ENCODE measurements at places on chromosomes 1 and 21.

GRCh38 chr1:208977012-208977411, 606.5 kb upstream of the CAMK1G start:
- DNase-seq = no peak

DNA sequence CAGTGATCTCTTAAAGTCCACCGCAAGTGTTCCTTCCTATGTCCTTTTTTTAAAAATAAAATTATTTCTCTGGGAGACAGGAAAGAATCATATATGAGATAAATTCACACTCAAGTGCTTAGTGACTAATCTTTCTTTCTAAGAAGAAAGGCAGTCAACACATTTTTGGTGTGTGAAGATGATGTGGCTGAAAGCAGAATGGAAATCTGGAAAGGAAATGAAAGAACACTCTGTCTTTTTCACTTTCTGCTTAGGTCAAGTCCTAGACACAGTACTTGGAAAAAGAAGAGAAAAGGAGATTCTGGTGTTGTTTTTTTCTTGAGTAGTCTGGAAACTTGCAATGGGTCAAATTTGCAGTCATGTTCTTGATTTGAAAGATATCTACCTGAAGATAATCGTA, 45.5 kb upstream of the PRRX1 start:
- no peak for DNase-seq

GRCh38 chr1:82161700-82162141, 361.0 kb downstream of the ADGRL2 start:
- no peak for DNase-seq

- DNase-seq = no peak
Observed at GRCh38 chr1:30727824-30728223, 4.4 kb upstream of the MATN1 start.

- DNase-seq = no peak
Observed at GRCh38 chr1:56527548-56528302, 51.6 kb downstream of the PLPP3 start.

- DNase-seq = peak; percentile 90
Observed at GRCh38 chr1:24930260-24931145, at the start of gene RUNX3. RUNX3 (minus strand) TSS chr1:24930276; CDS start chr1:24929868, 408 bp downstream.

- no peak for DNase-seq
Observed at GRCh38 chr1:156746406-156746727, 5.1 kb downstream of the HDGF start.

- no peak for DNase-seq
Observed at GRCh38 chr21:14864211-14865021, 200.4 kb downstream of the NRIP1 start.

GRCh38 chr21:45699251-45699942, 55.9 kb downstream of the PCBP3 start:
- DNase-seq = no peak

DNA sequence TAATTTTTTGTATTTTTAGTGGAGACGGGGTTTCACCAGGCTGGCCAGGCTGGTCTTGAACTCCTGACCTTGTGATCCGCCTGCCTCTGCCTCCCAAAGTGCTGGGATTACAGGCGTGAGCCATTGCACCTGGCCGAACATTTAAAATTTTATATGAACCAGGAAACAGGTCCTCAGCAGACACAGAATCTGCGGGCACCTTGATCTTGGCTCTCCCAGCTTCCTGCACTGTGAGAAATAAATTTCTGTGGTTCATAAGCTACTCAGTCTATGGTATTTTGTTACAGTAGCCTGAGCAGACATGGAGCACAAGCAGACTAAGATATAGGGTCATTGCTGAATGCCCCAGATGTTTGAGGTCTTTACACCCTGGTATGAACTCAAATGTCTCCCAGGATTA, 23.6 kb upstream of the CTH start:
- no peak for DNase-seq

GRCh38 chr1:199644912-199645311, 382.6 kb upstream of the NR5A2 start:
- no peak for DNase-seq

GRCh38 chr1:117188816-117189437, 21.8 kb downstream of the VTCN1 start:
- DNase-seq = no peak

- DNase-seq = no peak
Observed at GRCh38 chr1:193443886-193444285, 257.5 kb upstream of the B3GALT2 start.

GRCh38 chr1:218887141-218887925, 286.3 kb upstream of the LYPLAL1 start:
- no peak for DNase-seq

DNA sequence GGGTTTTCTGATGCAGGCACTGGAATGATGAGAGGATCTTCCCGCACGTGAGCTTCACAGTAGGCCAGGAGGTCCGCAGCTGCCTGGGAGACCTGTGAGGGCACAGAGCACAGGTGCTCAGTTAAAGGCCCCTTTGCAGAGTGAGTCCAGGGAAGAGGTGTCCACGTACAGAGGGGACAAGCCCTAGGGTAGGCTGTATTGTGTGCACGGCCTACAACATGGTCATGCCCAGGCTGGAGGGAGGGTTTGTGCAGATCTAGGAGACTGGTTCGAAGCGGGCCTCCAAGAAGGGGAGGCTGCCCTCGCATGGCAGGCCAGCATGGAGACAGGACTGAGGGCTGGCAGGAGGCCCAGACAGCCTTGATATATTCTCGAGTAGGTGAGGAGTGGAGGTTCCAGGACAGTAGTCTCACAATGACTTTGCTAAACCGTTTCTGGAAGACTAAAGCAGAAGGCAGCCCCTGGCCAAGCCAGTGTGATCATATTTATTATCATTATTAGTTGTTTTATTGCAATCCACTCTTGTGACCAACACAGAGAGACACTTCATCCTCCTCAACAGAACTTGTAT, 48.0 kb upstream of the B3GALNT2 start:
- no peak for DNase-seq

- no peak for DNase-seq
Observed at GRCh38 chr1:230061801-230062200, 5.2 kb upstream of the GALNT2 start.

DNA sequence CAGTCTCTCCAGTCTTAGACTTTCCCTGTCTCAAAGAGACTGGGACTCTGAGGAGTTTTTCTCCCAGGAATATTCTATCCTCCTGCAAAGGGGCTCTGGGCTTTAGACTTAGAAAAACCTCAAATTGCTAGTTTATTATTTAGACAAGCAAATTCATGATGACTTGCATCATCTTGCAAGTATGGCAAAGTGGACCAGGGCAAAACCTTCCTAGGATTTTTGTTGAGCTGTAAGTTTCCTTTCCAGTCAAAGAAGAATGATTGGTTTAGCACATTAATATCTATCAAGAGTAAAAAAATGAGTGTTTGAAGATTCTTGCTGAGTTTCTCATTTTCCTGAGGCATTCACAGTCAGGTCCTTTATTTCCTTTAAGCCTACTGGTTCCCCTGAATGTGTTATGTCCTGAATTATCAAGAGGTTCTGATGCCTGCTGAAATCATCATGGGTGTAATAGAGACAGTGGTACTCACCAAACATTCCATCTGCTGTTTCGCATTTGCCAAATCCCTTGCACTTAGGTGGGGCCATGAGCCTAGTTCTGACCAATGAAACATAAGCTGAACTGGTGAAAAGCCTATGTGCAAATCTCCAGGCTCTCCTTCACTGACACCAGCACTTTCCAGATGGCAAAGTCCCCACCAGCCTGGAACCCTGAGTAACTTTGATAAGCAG, 25.2 kb upstream of the SPAG17 start:
- DNase-seq = no peak

GRCh38 chr21:31184459-31184858, 146.2 kb upstream of the KRTAP19-8 start:
- DNase-seq = peak; percentile 51

DNA sequence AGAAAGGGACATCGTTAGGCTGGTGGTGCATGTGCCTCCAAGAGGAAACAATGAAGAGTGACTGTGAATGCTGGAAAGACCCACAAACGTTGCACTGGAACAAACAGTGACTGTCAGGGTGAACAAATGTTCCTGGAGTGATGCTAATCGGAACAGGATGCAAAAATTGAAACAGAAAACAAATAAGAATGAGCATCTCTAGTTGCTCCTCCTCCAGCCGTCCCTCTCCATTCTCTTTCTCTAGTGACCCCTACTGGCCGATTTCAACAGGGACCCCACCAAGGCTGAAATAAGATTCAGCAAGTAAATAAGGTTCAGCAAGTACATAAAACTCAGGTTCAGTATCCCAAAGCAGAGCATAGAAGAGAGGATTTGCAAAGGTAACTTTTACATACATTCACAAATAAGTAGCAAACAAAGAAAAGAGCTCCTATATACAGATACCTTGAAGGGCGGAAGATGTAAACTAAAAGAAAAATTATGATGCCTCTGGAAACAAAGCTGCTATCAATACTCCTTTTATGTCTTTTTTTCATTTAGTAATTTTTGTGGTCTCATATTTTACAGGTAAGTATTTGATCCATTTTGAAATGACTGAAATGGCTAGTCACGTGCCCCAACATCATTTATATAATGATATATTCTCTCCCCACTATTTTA, 836.1 kb upstream of the ADAMTS5 start:
- DNase-seq = no peak

DNA sequence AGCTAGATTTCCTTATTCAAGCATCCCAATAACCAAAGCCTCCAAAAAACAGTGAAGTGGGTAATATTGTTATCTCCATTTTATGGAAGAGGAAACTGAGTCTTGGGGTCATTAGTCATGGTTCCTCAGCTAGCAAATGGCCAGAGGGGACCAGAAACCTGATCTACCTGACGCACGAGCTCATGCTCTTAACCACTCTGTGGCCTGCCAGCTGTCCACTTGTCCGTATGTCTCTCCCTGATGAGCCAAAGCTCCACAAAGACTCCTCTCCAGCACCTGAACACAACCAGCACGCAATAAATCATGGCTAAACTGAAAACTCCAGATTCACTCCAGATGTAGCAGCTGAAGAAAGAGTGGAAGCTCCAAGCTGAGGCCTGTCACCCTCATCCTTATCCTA, 5.8 kb downstream of the CAPN8 start:
- DNase-seq = no peak

DNA sequence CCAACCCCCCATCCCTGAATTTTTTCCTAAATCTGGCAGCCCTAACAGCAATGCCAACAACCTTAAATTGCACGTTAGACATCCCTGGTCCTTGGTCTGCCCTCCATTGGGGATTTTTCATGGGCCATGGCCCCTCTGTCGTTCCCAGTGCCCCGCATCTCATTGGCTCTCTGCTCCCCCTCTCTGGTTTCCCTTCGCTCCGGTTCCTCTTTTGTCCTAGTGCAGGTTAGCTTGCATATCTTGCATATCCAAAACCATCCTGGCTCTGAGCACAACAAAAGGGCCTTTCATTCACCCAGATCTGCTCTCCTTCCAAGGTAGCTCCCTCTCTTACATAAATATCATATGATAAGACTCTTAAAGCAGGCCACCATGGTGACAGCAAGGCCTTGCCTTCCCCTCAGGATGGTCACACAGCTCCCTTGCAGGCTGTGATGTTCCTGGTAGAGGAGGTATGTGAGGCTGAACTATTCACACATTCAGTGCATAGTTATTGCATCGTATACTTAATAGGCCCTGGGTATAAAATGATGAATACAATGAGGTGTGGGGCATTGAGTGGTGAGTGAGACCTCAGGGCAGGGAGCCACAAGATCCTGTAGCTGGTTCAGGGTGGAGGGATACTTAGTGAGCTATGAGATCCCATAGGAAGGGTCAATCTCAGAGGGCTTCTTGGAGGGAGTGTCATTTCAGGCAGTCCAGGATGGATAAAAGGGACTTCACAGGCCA, 45.2 kb downstream of the TENT5C start:
- no peak for DNase-seq

DNA sequence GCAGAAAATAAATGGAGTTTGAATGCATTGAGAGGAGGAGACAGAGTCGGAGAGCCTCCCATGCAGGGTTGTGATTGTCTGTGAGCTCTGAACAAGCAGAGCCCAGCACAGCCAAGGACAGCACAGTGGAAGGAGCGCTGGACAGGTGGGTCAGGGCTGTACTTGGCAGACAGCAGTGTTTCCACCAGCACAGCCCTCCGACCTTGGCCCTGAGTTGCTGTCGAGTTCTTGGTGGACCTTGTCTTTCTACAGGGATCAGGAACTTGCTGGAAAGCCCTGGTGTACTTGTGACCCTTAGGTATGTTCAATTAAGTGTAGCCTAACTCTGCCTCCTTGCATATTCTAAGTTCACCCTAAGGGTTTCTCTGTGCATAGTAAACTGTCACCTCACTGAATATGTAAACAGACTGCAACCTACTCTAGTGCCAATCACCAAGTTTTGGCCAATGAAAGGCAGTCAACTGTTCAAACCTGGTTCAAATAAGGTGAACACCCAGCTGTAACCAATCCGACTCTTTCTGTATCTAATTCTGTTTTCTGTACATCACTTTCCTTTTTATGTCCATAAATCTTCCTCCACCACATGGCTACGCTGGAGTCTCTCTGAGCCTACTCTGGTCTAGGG, 86.6 kb upstream of the SLC25A33 start:
- DNase-seq = no peak

DNA sequence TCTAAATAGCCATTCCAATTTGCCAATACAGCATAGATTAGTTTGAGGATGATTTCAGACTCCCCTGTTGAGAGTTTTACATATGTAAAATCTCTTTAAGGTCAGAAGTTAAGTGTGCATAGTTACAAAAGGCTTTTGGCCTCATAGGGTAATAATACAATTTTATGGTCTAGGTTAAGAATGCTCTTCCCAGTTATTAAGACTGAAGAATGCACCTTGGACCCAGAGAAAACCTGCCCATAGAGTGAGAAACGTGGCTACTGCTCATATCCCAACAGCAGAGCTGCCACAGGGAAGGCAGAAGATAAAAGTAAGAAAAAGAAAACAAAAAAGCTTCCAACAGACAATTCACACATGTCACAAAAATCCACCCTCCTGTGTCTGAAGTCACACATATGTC, 255.9 kb downstream of the LMO4 start:
- no peak for DNase-seq

DNA sequence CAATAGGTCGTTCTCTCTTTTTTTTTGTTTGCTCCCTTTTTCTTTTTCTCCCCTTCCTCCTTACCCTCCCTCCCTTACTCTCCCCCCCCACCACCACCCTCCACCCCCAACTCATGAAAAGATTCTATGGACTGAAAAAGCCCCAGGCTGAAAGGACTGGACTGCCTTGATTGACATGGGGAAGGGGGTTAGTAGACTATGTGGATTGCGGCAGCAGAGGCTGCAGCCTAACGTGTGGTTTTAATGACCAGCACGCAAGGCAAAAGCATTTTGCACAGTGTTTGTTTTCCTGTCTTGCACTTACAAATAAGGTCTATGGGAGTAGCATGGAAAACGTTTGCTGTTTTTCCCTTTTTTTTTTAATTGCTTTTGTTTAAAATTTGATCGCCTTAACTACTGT, 5.5 kb downstream of the ZBTB18 start:
- no peak for DNase-seq

- DNase-seq = no peak
Observed at GRCh38 chr1:224390517-224390916, 33.8 kb downstream of the CNIH4 start.

GRCh38 chr1:109537450-109538178, 2.1 kb upstream of the GPR61 start:
- no peak for DNase-seq

- no peak for DNase-seq
Observed at GRCh38 chr1:9815150-9815549, 8.6 kb downstream of the CLSTN1 start.

- no peak for DNase-seq
Observed at GRCh38 chr1:8133190-8133589, 107.1 kb upstream of the ERRFI1 start.

- peak; percentile 13 for DNase-seq
Observed at GRCh38 chr1:181423301-181423918, 59.9 kb upstream of the CACNA1E start.

GRCh38 chr1:178690496-178690895, 34.5 kb upstream of the RALGPS2 start:
- DNase-seq = no peak
